ENCODE measurements at places on chromosomes 5 and 9.

- DNase-seq: no peak
Measured at GRCh38 chr9:95249986-95250385, 67.5 kb downstream of the FANCC start.

- no peak for DNase-seq
Measured at GRCh38 chr9:70693186-70693585, 278.7 kb upstream of the KLF9 start.

- DNase-seq: no peak
Measured at GRCh38 chr9:133539991-133540697, 5.6 kb downstream of the ADAMTSL2 start.

DNA sequence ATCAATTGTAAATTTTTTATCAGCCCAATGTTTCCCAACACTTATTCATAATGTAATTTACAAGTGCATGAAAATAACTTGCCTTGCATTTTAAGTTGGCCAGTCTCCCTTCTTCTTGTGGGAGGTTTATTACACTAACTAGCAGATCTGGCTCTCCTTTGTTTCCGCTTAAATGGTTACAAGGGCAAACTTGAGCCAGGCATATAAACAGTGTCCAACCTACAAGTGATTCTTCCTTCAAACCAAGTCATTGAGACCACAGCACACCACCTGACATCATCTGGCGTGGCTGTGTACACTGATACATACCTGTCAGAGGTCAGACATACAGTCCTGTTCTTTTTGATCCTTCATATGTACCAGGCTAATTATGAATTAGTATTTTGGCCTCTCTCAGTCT, 80.1 kb downstream of the ALDH1A1 start:
- no peak for DNase-seq

DNA sequence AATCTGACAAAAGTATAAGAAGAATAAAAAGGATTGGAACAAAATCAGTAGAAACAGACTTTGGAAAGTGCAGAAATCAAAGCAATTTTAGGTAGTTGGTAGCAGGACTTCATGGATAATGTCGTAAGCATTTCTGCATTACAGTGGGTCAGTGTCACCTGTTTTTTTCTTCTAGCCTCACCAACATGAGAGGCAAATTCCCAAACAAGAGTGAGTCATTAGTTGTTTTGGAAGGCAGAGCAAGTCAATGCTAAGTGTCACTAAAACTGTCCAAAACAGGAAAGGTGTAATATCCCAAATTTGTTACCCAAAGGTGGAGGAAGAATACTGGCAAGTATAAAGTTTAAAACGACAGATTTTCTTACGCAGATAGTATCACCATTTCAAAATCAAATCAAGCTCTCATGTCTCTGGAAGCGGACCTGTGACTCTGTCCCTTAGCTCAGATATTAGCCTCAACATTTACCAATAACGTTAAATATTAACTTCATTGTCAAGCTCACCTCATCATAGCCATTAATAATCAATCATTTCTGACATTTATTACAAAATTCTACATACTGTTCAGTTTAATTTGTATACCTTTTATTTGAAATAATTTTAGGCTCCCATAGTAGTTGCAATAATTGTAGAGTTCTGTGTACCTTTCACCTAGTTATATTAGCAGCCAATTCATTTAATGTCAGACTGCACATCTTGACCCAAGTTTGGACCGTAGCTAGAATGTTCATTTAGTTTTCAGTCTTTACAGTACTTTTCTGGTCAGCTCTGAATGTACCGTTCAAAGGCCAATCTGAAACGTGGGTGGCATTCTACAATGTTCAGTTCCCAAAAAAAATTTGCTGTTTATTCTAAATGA, 901.2 kb upstream of the COX7C start:
- no peak for DNase-seq

DNA sequence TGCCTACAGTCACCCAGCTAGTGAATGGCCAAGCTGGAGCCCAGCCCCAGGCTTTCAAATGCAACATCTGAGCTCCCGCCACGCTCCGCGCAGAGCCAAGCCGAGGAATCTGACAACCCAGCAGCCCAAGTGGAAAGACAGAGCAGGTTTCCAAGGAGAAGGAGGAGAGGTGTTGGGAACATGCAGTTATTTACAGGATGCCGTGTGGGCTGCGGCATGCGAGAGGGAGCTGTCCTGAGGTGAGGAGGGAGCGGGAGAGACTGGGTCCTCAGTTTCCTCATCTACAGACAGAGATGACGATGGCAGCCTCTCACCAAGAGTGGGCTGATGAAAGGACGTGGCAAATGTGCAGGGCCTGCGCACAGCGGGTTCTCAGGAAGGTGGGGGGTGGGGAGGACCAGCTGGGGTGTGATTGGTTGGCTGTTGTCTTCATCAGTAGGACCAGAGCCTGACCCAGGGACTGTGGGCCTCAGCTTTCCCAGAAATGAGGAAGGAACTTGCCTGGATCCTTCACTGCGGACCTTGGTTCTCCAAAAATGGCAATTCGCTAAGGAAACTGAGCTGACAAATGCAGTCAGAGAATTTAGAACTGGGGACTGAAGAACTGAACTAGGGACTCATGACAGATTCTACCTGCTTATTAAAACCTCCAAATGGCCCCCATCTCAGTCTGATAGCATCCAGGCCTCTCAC, 14.8 kb upstream of the CPLX2 start:
- DNase-seq: no peak

DNA sequence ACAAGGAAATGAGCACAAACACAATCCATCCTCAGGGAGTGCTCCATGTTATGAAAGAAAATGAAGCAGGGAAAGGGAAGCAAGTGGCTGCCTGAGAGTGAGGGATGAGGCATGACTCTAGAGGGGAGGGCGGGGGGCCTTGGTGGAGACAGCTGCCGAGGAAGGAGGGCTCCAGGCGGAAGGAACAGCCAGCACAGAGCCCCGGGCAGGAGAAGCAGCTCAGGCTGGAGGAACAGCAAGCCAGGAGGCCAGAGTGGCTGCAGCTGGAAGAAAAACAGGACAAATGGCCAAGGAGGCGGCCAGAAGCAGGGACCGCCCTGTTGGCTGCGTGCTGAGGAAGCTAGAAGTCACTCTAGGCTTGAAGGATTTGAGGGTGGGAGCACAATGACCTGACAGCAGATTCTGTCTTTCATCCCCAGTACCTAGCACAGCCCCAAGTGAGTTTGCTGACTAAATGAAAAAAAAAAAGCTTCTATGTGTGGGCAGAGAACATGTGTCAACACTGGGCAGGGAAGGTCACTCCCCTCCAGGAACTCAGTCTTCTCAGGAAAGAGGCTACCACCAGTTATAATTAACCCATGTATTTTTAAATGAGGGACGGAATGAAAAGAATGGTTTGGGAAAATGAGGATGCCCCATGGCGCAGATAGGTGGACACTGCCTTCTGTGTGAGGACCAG, 142.8 kb downstream of the DCP2 start:
- no peak for DNase-seq

GRCh38 chr5:136012041-136012804, 16.6 kb upstream of the TGFBI start:
- no peak for DNase-seq

- no peak for DNase-seq
Measured at GRCh38 chr5:146944764-146945616, 66.4 kb upstream of the PPP2R2B start.

- DNase-seq: no peak
Measured at GRCh38 chr5:150215979-150216944, 26.4 kb downstream of the SLC6A7 start.

DNA sequence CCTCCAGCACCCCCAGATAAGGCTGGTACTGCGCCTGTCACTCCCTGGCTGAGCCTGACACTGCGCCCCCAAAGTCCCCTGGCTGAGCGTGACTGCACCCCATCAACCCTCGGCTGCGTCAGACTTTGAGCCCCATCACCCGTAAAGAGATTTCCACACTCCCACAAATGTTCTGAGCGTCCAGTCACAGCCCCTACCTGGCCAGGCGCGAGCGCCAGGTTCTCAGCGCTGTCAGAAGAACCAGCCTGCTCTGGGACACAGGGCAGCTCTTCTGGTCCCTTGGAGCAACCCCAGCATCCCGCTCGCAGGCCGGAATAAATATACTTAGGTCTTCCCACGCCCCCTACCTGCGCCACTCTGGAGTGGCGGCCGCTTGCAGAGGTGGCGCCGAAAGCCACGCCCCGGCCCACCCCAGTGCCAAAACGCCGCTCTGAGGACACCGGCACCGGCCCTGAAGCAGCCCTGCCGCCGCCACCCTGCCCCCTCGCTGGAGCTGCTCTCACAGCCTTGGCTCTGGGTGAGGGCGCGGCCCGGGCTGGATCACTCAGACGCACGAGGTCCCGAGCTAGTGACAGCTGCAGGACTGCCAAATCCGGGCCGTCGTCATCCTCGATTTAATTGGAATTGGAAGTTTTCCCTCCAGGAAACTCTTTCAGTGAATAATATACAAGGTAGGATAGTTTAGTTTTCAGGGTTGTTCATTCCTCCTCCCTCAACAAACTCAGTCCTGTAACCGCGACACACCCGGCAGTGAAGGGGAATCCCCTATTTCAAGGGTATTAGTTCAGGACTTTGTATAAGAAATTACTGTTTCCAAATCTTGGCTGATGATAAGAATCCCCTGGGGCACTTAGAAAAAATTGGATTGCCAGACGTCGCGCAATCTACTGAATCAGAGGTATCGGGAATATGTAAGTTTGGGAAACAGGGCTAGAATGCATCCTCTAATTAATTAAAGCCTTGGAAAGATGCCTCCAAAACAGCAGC, 1.2 kb upstream of the CEMIP2 start:
- peak; percentile 52 for DNase-seq
